Pancreas (tissue), 10 donors: ENCODE measurements at places on chromosomes 2 and 18. TPM values are rescaled to one million over a fixed set of nuclear protein-coding genes. Genes with fewer than 3 reads are reported as not detected.

DNA sequence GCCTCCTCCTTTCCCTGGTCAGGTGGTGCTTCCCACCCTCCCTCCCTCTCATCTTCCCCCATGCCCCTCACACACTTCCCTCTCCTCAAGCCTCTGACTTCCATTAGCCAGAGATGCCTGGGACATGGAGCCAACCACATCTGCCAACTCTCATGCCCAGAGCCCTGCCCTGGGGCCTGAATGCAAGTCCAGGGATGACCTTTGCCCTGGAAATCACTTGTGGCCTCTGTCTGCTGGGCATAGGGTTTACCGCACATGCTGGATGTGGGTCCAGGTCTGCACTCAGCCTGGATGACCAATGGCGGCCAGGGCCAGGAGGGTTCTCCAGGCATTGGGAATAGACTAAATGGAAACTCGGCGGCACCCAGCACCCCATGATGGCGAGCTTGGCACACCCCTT lies 98.9 kb downstream of the SEPTIN10 start:
- DNase-seq, result no peak

DNA sequence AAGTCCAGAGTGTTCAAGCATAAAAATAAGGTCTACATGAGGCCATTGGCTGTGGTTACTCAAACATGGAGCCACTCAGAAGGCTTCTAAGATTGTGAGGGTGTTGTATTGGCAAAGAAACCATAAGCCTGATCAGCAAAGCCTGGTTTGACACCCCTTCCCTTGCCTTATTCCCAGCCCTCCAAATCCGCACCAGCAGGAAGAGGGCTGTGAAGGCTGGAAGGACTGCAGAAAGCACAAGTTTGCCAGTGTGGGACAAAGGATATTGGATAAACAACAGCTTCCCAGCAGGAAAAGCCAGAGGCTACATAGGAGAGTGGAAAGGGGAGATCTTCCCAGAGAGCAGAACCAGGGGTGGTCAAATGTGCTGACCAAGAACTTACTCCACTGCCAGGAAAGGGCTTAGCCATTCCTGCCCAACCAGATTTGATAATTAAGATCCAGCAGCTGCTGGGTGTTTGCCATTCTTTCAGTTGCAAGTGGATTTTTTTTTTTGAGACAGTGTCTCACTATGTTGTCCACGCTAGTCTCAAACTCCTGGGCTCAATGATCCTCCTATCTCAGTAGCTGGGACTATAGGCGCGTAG lies 1.5 kb upstream of the PRKAG3 start:
- DNase-seq, result no peak

CRYBA2 gene
- 66.3 TPM for polyA plus RNA-seq

DNA sequence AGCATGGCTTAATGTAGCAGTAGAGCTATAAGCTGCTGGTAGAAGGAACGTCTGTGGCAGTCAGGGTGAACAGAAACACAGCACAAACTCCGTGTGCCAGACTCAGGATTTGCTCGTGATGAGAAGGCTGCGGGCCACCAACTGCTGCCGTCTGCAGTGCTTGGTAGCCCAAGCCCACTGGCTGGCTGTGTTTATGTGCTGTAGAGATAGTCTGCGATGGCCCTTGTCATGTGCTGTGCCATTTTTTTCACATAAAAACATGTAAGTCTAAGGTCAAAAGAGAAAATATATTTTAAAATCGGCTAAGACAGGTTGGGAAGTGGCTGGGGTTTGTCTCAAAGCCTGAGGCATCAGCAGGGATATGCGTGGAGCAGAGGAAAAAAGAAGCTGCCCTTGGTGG lies 78.7 kb downstream of the PRPF40A start:
- DNase-seq, result no peak

GRCh38 chr2:104852090-104852666 lies 1.7 kb upstream of the POU3F3 start:
- no peak for DNase-seq

OR6B2 gene
- not detected for polyA plus RNA-seq

DNA sequence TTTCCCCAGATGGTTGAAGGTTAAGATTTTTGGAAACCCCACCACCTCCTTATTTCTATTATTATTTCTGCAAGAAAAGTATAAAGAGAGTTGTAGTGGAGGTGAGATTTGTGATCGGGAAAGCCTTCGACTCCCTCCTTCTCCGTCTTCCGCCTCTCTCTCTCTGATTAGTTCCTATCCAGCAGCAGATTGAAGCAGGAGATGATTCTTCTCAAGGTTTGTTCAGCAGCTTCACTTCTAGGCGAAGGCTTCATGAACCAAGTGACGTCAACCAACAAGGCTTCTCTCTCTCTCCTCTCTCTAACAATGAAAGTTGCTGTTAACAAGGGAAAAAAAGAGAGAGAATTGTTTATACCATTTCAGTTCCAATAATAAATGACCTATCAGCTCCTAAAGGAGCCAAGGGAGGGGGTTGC lies at the start of gene BAZ2B:
TSS of gene BAZ2B (minus strand) at position 263 of the 416 bp plus-strand sequence. CDS start 137,829 bp downstream, outside the sequence.
- DNase-seq, result peak; percentile 15

EMILIN1 gene
- 15.5 TPM for polyA plus RNA-seq

DNA sequence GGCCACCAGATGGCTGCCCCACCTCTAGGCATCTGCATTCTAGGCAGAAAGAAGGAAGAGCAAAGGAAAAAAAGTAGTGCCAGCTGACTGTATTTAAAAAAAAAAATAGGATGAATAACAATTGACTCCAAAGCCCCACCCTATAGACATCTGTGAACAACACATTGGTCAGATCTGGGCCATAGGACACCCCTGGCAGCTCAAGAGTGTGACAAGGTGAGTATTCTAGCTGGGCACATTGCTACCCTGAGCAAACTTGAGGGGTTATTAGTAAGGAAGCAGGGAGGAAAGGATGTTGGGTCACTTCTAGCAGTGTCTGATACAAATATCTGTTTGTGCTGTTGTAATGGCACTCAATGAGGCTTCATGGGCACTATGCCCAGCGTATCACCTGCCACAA lies 58.6 kb upstream of the NPAS2 start:
- DNase-seq, result no peak

- DNase-seq, result no peak
Measured at GRCh38 chr2:75538521-75539490, 21.9 kb downstream of the EVA1A start.

GRCh38 chr2:104847586-104848160 lies 6.2 kb upstream of the POU3F3 start:
- DNase-seq, result no peak

- DNase-seq, result no peak
Measured at GRCh38 chr18:35519148-35519899, 21.6 kb upstream of the INO80C start.

DNA sequence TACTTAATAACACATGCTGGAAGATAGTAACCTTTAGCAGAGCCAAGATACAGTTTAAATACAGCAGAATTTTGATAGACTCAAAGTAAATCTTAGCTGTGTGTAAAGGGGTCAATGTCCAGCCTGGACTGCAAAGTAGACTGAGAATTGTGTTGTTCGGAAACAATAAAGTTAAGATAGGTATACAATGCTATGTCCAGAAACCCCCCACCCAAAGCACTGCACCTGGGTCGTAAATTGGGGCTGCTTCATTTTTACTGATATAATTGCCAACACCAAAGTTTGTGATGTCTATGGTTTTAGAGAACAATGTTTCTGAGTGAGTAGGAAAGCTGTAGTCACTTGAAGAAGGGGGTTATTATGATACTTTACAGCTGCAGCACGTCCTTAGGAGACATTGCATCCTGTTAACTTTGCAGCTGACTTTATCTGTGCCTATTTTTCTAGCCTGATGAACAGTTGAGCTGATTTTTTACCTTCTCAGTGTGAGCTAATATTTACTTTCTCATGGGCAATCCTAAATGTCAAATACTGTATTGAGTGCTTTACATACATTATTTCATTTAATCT lies 4.3 kb upstream of the NCOA1 start:
- DNase-seq, result no peak

DNA sequence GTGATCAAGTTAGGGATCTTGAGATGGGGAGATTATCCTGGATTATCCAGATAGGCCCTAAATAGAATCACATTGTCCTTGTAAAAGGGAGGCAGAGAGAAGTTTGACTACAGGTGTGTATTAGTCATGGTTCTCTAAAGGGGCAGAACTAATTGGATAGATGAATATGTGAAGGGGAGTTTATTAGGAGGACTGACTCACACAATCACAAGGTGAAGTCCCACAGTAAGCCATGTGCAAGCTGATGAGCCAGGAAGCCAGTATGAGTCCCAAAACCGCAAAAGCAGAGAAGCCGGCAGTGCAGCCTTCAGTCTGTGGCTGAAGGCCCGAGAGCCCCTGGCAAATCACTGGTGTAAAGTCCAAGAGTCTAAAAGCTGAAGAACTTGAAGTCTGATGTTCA lies 275.8 kb downstream of the KCNS3 start:
- no peak for DNase-seq
